Activated effector memory CD4-positive, alpha-beta T cell treated with anti-CD3 and anti-CD28 coated beads, Interleukin-2, amount 50 U/mL, for 16 hours (primary cell): ENCODE measurements at places on chromosomes 2 and 18.

DNA sequence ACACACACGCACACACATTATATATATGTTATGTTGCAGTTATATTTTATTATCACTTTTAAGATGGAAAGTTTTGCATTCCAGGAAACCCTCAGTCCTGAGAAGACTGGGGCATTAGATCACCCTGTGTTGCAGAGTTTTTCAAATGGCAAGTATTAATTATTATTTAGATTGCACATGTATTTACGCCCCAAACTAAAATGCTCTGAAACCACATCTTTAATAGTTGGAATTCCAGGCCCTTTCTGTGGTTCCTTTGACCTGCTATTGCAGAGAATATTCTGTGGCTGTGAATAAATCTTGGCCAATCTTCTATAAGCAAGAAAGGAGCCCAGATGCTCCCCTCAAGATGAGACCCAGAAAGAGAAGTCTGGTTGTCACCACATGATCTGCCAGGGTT lies 427.0 kb upstream of the TNP1 start:
- no peak for DNase-seq

- no peak for DNase-seq
Observed at GRCh38 chr2:192313773-192314172, 119.0 kb upstream of the TMEFF2 start.

DNA sequence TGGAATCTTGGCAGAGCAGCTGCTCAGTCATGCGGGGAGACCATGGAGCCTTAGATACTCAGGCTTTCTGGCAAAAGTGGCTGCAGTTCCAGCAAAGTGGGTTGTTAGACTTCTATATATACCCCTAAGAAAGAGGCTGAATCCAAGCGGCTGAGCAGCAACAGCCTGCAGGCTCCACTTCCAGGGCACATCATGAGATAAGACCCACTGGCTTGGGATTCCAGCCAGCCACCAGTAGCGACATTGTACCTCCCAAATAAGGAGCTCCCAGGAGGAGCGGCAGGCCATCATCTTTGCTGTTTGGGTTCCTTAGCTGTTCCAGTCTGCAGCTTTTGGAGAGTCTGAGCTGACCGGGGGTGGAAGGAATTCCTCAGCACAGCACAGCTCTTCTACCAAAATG lies 150.3 kb upstream of the ST6GAL2 start:
- DNase-seq: no peak

- DNase-seq: no peak
Observed at GRCh38 chr2:216206041-216206703, 97.0 kb downstream of the XRCC5 start.

DNA sequence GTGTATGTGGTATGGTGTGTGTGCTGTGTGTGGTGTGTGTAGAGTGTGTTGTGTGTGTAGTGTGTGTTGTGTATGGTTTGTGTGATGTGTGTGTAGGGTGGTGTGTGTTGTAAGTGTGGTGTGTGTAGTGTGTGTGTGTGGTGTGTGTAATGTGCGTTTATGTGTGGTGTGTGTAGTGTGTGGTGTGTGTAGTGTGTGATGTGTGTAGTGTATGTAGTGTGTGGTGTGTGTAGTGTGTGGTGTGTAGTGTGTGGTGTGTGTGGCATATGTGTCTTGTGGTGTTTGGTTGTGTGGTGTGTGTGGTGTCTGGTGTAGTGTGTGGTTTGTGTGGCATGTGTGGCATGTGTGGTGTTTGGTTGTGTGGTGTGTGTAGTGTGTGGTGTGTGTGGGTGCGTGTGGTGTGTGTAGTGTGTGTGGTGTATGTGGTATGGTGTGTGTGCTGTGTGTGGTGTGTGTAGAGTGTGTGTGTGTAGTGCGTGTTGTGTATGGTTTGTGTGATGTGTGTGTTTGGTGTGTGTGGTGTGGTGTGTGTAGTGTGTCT lies 4.0 kb upstream of the RTP5 start:
- no peak for DNase-seq

DNA sequence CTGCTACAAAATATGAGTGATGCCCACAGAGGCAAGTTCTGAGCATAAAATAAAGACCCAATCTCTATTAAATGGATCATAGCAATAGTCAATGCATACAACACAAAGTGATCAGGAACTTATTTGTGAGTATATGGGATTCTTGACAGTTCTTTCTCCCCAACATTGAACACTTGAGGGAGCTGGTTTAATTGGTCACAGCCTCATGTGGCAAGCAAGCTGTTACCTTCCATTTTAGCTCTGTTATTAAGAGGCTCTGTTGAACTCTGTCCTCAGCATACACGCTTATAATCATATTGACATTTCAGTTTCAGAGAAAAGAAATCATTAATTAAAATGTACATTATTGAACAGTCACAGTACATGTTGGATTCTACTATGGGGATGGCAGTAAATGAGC lies 37.6 kb upstream of the PAX3 start:
- no peak for DNase-seq

- DNase-seq: no peak
Observed at GRCh38 chr2:45637440-45637839, 14.0 kb upstream of the PRKCE start.

- peak; percentile 24 for DNase-seq
Observed at GRCh38 chr18:12009581-12010140, 28.4 kb downstream of the IMPA2 start.

DNA sequence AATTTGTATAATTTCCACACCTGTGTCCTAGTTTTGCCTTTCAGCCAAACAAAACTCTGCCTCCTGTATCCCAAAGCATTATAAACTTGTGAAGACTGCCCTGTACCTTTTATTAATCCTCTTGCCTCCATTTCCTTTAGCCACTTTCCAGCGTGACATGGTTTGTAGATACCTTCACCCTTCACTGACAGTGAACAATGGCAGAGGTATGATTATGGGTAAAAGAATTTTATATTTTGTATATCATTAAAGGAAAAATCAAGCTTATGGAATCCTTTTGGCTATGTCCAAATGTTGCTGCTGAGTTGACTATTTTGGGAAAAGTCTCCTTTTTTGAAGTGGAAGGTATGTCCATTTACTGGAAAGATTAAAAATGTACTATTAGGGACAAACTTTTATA lies 251.7 kb downstream of the HNMT start:
- no peak for DNase-seq

- no peak for DNase-seq
Observed at GRCh38 chr2:138123741-138124140, 159.5 kb downstream of the HNMT start.
